ENCODE measurements at places on chromosomes 16 and 17.
A peak's percentile ranks its signal among the peaks of the same experiment; 100 is the strongest.

GRCh38 chr17:42928714-42929496, 28.3 kb downstream of the G6PC1 start:
- DNase-seq: no peak

DNA sequence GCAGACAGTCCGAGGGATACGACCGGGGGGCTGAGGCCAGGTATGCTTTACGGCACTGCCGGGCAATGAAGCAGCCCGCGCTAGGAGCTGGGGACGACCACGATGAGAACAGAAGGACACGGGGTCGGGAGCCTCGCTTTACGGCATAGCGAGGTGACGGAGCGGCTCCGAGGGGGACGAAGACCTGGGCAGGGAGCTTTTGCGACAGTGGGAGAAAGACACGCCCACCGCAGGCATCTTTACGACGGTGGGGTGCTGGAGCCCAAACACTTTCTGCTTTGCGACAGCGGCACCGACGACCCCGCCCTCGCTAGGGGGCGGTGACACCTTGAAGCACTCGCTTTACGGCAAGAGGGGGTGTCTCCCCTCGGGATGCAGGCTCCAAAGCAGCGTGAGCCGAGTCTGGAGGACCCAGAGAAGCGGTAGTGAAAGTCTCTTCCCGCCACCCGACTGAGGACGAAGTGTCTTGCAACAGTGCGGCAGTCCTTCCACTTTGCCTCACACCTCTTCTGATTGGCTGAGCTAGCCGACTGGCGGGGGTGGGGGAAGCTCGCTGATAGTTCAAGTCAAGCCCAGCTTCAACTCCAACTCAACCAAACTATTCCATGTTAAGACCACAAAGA, 350 bp upstream of the NEURL4 start:
- peak; percentile 92 for DNase-seq

DNA sequence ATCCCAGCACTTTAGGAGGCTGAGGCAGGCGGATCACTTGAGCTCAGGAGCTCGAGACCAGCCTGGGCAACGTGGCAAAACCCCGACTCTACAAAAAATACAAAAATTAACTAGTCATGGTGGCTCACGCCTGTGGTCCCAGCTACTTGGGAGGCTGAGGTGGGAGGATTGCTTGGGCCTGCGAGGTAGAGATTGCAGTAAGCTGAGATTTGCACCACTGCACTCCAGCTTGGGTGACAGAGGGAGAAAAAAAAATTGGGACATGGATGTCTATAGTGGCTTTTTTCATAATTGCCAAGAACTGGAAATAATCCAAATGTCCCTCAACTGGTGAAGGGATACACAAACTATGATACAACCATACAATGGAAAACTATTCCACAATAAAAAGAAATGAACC, 28.6 kb downstream of the OSBPL7 start:
- no peak for DNase-seq

DNA sequence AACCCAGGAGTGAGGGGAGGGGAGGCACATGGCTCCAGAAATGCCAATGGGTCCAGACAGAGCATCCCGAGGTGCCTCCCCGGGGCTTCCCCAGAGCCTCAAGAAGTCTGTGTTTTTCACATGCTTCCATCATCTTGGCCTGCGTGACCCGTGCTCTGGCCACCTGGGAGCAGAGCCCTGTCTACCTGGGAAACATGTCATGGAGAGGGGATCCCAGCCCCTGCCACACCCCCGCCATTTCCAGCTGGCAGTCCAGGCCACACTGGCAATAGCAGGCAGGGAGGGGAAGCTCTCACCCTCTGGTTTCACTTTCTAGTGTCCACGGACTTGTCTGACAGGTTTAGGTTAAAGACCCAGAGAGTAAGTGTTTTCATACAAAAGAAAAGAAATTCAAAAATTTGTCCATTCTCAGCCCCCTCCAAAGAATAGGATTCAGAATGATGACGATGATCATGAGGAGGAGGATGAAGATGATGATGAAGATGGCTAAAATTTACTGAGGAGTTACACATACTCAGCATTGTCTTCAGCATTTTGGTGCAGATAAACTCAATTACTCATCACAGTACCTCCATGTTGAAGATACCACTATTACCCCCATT, 9.0 kb downstream of the SMIM5 start:
- no peak for DNase-seq

- DNase-seq: peak; percentile 78
Measured at GRCh38 chr16:23595951-23596720, at the start of gene NDUFAB1. NDUFAB1 (minus strand) TSS chr16:23596316; CDS start chr16:23596290, 26 bp downstream.

DNA sequence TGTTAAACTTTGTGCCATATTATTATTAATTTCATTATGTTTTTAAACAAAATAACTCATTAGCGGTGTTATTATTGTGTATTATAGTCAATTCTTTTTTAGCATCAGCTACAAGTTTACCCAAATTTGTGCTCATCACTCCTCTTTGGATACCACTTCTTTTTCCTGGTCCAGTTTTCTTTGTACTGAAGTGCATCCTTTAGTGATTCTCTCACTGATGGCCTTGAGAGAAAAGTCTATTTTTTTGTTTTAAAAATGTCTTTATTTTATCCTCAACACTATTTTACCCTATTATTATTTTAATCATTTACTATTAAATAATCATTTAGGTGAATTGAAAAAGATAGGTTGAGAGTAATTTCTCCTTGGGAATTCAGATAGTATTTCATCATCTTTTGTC, 99.2 kb downstream of the RGS9 start:
- DNase-seq: no peak

DNA sequence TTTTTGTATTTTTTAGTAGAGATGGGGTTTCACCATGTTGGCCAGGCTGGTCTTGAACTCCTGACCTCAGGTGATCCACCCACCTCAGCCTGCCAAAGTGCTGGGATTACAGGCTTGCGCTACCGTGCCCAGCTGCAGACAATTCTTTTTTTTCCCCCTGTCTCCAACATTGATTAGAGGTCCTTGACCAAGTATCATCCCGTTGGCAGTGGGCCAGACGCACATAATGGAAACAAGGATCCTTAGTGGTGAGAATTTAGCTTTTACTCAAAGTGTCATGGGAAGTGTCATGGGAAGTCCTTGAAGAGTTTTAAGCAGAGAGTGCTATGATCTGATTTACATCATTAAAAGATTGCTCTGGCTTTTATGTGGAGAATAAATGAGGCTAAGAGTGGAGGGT, 2.1 kb upstream of the FBXO47 start:
- no peak for DNase-seq

- no peak for DNase-seq
Measured at GRCh38 chr16:1537763-1538289, 4.4 kb downstream of the TMEM204 start.

DNA sequence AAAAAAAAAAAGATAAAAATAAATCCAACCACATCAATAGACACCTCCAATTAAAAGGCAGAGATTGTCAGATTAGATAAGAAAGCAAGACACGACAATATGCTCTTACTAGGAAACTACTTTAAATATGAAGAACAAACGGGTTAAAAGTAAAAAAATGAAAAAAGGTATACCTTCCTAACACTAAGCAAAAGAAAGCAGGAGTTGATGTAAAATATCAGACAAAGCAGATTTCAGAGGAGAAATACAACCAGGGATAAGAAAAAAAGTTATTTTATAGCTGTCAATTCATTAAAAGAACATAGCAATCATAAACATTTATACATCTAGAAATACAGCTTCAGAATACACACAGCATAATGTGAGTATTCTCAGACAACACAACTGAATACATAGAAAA, 49.7 kb upstream of the CCDC182 start:
- no peak for DNase-seq

- DNase-seq: no peak
Measured at GRCh38 chr17:1766382-1767135, 4.7 kb downstream of the SERPINF1 start.

- DNase-seq: no peak
Measured at GRCh38 chr17:60106340-60107059, 27.8 kb upstream of the HEATR6 start.

DNA sequence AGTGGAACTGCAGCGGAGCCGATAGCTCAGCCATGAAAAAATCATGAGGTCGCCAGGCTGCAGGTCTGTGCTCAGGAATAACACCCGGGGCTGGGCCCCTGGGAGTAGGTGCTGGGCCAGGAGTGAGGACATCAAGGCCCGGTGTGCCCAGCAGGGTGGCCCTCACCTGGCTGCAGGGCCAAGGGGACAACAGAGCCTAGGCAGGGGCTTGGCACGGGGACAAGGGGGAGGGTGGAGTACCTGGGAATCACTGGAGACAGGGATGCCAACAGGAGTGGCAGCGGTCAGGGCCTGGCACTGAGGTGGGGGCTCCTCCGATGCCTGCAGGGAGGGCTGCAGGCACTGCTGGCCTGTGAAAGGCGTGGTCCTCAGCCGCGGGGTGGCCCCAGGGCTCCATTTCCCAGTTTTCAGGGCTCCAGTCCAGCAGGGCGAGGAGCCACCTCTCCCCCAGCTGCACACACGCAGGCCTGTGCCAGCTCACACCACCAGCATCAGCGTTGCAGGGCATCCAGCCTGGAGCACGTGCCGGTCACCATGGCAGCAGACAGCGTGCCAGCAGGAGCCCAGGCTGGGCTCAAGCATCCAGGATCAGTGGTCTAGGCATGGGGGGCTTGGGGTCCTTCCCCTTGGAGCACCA, 4.7 kb upstream of the FSCN2 start:
- DNase-seq: no peak

DNA sequence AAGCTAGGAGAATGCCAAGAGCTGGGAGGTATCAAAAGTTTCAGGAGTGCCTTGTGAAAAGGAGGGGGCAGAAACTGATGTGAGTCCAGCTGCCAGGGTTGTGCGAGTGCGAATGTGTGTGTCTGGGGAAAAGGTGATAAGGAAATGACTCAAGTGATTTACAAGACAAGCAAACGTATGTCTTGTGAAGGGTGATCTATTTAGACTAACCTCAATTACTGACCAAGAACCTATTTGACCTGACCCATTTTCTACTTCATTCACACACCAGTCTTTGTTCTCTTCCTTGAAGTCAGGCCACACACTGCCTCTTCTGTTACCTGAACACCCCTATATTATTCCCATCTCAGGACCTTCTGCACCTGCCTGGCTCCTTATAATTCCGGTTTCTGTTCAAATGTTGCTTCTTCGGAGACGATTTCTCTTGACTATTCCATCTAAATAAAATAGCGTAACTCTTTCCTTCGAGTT, 1.0 kb downstream of the GDE1 start:
- DNase-seq: no peak

- DNase-seq: no peak
Measured at GRCh38 chr16:72753881-72754280, 294.0 kb downstream of the ZFHX3 start.

DNA sequence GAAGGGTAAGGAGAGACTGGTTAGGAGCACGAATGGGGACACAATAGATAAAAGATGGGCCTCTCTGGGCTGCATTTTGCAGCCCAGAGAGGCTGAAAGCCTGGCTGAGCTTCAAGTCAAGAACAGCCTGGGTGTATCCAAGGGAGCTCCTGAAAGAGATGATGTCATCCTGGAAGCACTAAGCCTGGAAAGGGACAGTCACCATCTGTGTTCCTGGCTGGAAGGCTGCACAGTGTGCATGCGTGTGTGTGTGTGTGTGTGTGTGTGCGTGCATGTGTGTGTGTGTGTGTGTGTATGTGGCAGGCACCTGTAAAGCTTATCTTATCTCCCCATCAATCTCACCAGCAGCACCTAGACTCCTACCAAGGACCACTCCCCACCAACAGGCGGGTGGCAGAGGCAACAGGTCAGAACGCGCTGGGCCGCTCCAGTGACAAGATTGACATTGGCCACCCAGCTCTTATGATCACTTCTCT, 44.1 kb downstream of the COG7 start:
- no peak for DNase-seq

DNA sequence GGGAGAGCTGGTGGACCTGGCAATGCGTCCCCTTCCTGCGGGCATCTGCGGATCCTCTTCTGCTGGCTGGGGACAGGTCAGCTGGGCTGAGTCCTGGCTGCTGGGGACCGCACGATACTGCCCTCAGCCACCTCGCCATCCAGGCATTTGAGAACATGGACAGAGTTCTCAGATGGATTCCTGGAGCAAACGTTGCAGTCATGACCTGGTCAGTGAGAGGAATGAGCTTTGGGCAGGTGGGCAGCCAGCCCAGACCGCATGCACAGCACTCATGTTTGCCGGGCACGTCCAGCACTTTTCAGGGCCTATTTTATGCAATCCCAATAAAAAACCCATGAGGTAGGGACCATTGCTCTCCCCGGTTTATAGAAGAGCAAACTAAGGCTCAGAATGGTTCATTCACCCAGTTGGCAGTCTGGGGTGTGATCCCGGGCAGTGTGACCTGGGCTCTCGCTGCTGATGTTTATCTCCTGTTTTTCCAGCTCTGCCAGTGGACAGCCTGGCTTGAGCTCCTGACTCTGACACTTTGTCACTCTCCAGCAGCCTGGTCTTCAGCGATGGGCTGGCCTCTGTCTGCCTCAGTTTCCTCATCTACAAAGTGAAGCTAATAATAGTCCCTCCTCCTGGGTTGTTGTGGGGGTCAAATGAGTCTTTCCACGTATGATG, 294.7 kb downstream of the IRF8 start:
- no peak for DNase-seq

DNA sequence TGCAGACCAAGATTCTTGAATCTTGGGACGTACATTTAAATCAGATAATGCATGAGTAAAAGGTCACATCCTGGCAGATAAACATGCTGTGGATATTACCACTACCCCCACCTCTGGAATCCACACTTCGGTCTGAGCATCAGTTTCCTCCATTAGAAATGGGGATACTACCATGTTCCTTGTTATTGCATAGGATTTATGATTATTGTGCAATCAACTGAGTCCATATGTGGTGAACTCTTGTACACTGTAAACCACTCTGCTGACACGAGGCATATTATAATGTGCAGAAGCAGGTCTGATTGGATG, 108.7 kb downstream of the VAT1L start:
- DNase-seq: no peak

- no peak for DNase-seq
Measured at GRCh38 chr17:63096426-63096825, 130.4 kb downstream of the TANC2 start.

DNA sequence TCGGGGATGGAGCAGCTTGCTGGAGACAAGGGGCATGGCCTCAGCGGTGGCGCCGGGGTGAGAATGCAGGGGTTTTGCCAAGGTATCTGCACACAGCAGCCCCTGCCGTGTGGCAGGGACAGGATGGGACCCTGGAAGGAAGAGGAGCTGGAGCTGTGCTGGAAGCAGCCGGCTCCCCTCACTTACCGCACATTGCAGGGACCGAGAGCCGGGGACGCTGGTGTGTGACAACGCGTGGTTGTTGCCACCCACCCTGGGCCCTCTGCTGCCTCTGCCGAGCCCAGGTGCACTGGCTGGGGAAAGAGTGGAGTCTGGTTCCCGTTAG, 3.0 kb downstream of the NUBP2 start:
- DNase-seq: no peak

DNA sequence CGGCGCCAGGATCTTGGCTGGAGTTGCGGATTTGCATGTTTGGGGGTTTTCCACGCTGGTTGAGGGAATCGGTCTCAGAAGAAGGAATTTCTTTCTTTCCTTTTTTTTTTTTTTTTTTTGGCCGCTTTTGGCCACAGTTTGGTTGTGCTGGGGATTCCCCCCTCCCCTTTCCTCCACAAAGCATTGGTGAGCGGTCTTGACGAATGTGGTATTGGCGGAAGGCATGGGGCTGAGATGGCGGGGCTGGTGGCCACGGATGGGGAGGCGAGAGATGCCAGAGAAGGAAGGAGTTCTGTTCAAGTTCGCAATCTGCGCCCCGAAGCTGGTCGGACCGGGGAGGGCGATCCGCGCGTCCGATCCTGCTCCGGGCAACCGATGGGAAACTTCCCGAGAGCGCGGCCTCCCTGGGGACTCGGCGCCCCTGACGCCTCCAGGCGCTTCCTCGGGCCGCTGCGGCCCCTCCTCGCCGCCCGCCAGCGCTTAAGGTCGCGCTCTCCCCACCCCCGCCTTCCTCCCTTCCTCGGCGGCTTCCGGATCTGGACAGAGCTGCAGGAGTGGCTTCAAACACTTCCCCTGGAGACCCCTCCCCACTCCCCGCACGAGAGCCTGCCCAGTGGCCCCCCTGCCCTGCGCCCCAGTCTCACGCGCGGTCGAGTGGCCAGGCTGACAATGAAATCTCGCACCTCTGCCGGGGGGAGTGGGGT, 43.2 kb downstream of the RAI1 start:
- no peak for DNase-seq

Data from stimulated activated CD8-positive, alpha-beta memory T cell treated with anti-CD3 and anti-CD28 coated beads, Interleukin-4, amount 100 ng/mL, for 1 hour (primary cell).